ENCODE measurements at places on chromosomes 13 and 19.

DNA sequence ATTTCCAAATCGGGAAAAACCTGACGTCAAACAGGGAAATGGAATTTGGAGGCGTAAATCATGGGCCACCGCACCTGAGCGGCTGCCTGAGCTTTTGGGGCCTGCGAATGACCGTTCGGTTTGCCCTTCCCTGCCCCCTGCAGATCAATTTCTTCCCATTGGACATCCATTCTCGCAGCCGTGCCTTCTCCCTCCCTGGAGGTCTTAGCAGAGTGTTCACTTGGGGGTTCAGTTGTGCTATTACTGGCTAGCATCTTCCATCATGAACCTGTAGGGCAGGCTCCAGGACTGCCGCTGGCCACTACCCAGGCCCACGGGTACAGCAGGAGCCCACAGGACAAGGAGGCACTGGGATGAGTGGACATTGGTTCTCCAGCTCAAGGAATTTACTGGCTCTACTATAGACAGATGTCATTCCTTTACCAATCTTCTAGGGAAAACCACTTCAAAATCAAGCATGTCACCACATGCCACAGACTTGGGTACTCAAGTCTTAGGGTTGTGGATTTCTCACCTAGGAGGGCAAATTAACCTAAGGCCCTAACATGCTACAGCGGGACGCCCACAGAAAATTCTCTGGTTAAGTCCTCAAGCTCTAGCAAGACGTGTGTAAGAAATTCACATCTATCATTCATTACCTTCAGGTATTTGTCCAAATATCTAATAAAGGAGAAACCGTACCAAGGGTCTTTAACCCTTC, 75.5 kb downstream of the COL4A1 start:
- no peak for DNase-seq

DNA sequence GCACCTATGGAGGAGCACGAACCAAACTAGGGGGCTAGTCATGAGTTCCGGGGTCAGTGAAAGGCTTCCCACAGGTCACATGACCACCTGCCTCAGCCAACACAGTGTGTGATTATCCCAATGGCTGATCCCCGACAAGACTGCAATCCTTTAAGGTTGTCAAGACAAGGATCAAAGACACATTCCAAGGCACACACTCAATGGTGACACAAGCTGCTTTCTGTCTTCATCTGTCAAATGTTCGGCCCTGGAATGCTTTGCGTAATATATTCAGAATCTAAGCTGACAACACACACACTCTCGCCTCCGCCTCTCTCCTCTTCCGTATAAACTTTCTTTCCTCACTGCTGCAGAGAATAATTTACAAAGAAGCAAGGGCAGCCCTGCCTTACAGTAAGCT, 11.7 kb downstream of the RANBP3 start:
- DNase-seq, result peak; percentile 77

GRCh38 chr19:17795495-17795856, 538 bp downstream of the B3GNT3 start:
- DNase-seq, result no peak

DNA sequence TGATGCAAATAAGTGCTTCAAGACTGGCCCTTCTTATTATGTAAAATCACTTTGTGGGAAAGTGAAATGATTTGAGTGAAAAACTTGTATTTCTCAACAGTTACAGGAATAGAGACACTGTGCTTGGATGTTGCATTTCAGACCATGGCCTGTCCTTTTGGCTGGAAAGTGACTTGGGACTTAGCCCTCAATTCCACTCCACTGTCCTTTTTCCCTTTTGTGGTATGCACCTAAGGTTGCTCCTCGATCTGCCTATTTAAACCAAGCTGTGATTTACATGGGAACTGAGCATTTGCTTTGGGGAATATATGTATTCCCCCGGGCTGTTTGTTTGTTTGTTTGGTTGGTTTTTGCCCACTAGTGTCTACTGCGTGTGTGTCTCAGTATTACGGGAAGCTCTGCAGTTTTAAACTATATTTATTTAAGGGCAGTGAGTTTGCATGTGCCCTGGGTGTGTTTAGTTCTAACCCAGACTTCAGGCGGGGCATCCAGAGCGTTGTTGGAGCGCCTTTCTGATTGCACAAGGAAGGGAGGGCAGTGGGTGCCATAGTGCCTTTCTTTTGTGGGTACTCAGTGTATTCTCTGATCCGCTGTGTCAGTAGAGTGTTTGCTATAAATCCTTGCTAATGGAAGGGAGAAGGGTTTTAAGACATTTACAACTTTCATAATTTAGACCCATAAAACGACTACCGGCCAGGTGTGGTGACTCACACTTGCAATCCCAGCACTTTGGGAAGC, 18.2 kb upstream of the RNF113B start:
- no peak for DNase-seq

GRCh38 chr13:79917628-79918027, 423.3 kb downstream of the SPRY2 start:
- no peak for DNase-seq

DNA sequence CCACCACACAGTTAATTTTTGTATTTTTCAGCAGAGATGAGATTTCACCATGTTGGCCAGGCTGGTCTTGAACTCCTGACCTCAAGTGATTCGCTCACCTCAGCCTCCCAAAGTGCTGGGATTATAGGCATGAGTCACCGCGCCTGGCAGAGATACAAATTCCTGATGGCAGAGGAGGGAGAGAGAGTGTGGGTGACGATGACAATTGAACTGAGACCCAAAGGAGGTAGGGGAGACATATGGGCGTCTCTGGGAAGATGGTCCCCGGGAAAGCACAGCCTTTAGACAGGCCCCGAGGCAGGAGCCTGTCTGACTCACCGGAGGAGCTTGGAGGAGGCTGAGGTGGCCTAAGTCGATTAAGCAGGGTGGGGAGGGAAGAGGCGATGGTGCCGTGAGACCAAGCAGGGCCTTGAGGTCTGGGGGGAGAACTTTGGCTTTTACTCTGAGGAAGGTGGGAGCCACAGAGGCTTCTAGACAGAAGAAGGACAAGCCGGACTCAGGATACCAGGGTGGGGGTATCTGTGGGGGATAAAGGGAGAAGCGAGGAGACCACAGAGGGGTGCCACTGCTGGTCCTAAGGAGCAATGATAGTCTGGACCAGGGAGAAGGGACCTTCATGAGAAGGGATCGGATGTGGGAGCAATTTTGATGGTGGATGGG, 38.2 kb downstream of the ARRDC2 start:
- peak; percentile 95 for DNase-seq

- no peak for DNase-seq
Measured at GRCh38 chr19:2487842-2488241, 11.9 kb downstream of the GADD45B start.

DNA sequence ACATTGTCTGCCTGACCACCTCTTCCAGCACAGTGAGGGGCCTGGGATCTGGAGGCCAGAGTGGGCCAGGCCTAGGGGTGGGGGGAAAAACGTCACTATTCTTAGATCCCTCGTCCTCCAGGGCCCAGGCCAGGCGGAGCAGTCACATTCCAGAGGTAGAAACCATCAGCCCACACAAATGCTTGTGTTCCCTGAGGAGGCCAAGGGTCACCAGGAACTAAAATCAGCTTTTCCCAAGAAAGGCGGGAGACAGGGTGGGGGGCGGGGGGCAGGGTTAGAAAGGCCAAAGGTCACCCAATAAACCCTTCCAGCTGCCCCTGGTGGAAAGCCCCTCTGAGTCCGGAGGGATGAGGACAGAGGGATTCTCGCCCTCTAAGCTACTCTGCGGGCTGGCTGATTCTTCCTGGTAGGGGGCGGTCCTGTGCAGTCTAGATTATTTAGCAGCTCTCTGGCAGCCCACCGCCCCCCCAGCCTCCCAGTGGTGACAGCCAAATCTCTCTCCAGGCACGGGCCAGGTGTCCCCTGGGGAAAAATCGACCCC, 23.5 kb upstream of the CCL25 start:
- DNase-seq, result peak; percentile 29

GRCh38 chr13:40330950-40331349, 335.5 kb downstream of the FOXO1 start:
- no peak for DNase-seq

DNA sequence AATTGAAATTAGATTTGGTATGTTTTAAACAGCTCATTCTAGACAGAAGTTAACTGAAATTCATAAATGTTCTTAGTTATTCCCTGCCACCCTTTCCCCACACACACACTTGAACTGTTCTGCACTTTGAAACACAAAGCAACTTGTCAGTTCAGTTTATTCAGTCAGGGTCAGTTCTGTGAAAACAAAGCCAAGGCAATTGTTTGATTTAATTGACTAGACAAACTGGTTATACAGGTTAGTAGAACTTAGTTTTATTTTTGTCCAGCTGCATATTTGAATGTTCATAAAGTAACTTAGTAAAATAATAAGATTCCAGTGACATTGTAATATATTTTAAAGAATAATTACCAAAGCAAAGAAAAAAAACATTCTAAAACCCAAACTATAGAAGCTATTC, 98.3 kb upstream of the KLF5 start:
- DNase-seq, result no peak

GRCh38 chr13:30477346-30478195, 11.8 kb upstream of the HMGB1 start:
- no peak for DNase-seq

GRCh38 chr19:41740415-41741243, 14.7 kb upstream of the CEACAM6 start:
- DNase-seq, result no peak

DNA sequence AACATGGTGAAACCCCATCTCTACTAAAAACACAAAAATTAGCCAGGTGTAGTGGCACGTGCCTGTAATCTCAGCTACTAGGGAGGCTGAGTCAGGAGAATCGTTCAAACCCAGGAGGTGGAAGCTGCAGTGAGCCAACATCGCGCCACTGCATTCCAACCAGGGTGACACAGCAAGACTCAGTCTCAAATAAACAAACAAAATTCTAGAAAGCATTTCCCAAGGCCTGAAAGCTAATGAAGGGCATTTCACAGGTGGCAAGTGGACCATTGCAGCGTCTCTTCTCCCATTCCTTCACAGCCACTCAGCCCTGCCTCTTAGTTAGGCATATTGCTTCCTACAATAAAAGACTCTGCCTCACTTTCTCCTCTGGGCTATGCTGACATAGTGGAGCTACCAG, 13.5 kb upstream of the RXFP2 start:
- no peak for DNase-seq

GRCh38 chr13:49997955-49998354, 1.1 kb downstream of the TRIM13 start:
- DNase-seq, result no peak

Data from fibroblast of skin of right biceps (primary cell).